ENCODE measurements at places on chromosomes 3 and 15.

GRCh38 chr3:66392512-66392911, 108.3 kb downstream of the LRIG1 start:
- no peak for DNase-seq

GRCh38 chr15:45827275-45827674, 192.4 kb downstream of the SQOR start:
- no peak for DNase-seq

DNA sequence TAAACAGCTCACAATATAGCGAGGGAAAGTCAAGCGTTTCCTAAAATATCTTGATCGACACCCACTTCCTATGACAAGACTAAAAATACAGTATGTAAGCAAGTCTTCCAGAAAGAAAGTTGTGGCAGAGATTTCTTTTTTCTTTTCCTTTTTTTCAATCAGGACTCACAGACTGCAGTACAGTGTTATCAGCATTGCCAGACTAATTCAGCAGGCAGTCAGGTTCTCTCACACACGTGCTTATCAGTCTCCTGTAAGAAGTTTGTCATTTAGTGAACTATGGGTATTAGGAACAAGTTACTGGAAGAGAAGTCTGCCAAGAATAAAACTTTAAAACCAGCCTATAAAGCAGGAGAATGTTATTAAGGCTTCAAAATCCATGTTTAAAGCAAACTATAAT, 32.8 kb upstream of the ZNF385D start:
- DNase-seq = no peak

- DNase-seq = no peak
Measured at GRCh38 chr15:60721707-60722106, 242.8 kb upstream of the ICE2 start.

GRCh38 chr15:33022629-33023028, 171.9 kb downstream of the FMN1 start:
- peak; percentile 55 for DNase-seq

- no peak for DNase-seq
Measured at GRCh38 chr3:115169808-115170207, 22.7 kb upstream of the ZBTB20 start.

DNA sequence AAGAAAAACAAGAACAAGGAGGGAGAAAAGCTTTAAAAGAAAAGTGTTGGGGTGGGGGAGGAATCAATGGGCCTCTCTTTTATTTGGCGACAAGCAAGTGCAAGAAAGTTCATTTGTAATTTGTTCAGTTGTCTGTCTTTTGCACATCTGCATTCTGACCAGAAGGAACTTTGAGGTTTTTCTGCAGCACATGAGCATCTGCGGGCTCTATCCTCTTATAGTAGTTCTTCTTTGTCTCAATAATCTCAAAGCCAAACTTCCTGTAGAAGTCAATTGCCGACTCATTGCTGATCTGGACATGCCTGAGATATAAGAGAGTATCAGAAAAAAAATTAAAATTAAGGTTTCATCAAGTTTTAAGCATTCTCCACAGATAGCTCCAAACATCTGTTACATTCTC, 24.4 kb downstream of the NAA50 start:
- no peak for DNase-seq

DNA sequence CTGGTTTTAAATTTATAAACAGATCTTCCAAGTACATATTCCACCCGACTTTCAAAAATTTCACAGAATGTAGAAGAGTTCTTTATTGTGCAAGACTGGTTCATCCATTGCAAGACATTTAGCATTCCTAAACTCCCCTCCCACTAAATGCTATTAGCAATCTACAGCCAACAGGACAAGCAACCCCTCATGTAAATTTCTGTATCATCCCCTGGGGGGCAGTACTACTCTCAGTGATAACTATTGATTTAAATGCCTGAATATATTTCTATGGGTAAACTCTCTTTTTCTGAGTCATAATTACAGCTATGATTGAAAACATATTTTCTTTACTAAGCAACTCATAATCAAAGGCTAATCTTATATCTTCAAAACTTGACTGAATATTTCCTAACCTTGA, 10.7 kb upstream of the SLC15A2 start:
- peak; percentile 26 for DNase-seq

GRCh38 chr3:153679714-153680113, 441.5 kb upstream of the ARHGEF26 start:
- DNase-seq = no peak

GRCh38 chr3:167843481-167843880, 108.0 kb downstream of the SERPINI1 start:
- DNase-seq = no peak

DNA sequence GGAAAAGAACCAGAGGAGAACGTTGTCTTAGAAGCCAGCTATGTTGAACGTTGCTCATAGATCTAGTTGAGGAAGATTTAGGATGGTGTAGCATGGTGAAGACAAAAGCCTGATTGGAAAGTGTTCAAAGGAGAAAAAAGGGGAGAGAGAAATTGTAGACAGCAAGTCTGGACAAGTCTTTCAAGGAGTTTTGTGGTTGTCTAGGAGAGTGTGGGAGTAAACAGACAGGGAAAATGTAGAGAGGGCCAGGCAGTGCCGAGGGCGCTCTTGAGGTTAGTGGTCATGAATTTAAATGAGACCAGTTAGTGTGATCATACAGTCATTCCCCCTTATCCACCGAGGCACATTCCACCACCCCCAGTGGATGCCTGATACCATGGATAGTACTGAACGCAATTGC, 167.5 kb upstream of the IL12A start:
- DNase-seq = no peak

DNA sequence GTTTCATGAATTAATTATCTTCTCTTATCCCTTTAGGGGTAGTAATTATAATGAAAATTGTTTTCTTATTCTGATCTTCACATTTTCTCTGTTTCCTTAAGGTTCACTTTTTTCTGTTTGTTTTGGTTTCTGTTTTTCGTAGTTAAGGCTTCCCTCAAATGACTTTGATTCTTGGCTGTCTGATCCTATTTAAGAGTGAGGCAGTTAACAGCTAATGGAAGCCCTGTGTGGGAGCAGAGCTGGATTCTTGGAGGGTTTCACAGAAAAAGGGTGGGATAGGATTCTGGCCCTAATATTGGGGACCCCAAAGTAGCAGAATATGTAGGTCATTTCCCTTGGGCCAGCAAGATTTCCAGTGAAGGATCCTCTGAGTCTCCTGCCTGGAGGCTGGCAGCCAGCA, 6.8 kb upstream of the AMOTL2 start:
- no peak for DNase-seq

- no peak for DNase-seq
Measured at GRCh38 chr3:60384341-60384740, 866.9 kb downstream of the FHIT start.

DNA sequence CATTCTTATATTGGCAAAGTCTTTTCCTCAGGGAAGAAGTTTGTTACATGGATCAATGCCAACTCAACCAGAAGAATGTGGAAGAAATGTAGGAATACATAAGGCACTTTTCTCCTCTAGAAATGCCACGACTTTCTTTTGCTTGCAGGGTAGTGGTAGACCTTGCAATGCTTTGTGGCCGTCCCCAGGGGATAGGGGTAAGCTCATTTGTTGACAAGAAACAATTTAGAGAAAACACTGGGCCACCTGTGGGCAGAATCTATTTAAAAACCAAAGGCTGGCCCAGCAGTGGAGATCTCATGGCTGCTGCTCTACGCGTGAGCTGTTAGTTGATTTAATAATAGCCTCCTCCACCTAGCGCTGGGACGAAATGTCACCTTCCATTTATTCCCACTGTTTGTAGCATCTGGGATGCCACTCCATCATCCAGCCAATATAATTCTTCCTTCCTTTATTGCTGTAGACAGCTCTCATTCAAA, 64.6 kb upstream of the PFN2 start:
- DNase-seq = no peak

- DNase-seq = no peak
Measured at GRCh38 chr3:160948273-160948672, 156.9 kb downstream of the B3GALNT1 start.

DNA sequence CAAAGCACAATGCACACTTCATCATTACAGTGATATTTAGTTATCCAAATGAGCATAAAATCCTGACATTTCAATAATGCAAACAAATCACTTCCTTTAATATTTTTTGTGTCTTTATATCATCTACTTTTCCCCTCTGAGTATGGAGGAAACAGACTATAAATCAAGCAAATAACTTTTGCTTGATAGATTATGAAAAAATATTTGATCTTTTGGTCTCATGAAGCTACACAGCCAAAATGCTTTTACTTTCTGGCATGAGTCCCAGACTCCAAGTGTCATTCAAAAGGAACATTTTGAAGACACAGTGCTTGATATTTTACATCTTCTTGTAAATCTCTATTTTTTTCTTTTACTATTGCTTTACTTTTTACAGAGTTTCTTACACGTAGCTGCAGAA, 215.3 kb upstream of the ROBO1 start:
- no peak for DNase-seq

DNA sequence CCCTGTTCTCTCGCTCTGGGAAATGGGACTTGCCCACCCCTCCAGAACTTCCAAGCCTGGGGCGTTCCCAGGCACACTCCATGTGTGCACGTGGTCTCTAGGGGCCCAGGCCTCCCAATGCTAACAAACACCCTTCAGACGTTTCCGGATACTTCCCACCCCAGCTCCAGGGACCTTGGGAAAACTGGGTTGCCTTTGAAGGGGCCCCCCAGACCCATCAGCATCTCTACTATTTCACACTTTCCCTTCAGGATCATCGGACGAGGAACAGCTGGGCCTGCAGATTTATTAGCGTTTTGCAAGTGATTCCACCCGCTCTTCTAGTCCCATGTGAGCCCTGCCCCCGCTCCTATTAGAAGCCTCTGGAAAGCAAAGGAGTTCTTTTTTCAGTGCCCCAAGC, 63.2 kb downstream of the MAGEF1 start:
- DNase-seq = no peak

GRCh38 chr3:126466886-126467610, 8.6 kb downstream of the ZXDC start:
- DNase-seq = no peak

DNA sequence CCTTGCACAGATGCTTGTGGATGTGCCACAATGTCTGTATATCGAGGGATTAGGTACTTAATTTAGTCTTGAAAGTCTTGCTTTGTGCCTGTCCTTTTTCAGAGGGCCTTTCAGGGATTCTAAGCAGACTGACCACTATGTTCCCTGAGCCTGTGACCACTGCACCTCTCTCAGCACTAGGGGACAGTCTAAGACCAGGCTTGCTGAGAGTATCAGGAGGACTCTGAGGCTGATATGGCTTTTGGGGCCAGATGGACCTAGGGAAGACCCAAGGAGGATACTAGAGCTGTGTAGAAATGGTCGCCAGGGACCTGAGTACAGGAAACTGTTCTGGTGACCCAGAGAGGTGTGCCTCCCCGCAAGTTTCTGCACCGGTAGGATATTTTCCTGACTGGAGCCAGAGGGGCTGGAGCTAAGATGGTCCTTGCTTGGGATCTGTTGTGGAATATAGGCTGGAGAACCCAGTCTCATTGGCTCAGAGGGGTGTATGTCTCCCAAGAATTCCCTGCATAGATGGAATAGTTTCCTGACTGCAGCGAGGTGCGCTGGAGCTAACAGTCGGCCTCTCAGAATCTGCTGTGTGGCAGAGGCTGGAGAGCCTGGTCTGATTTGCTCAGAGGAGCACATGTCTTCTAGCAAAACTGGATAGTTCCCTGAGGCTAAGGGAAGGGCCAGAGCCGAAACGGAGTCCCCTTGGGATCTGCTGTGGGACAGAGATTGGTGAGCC, 213.2 kb upstream of the DCBLD2 start:
- DNase-seq = peak; percentile 30

GRCh38 chr3:140854961-140855360, 86.7 kb upstream of the SLC25A36 start:
- DNase-seq = no peak

- DNase-seq = peak; percentile 23
Measured at GRCh38 chr3:195750797-195751520, 30.2 kb downstream of the MUC20 start.

DNA sequence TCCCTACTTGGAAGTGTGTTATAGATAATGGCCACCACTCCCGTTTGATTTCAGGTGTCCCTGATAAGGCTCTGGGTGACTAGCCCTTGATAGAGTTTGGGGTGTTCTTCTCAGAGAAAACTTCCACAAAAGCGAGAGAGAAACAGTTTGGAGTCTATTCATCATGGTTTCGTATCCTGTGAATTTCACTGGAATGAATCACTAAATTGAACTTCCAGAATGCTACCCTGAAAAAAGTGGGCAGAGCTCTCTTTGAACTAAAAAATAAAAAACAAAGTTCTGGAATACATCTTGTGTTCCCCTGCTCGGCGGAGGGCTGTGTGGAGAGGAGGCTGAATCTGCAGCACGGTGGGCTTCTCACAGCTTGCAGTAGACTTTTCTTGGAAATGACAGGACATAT, 52.8 kb upstream of the FAM98B start:
- DNase-seq = no peak

- no peak for DNase-seq
Measured at GRCh38 chr3:125053304-125053699, 2.5 kb downstream of the HEG1 start.

DNA sequence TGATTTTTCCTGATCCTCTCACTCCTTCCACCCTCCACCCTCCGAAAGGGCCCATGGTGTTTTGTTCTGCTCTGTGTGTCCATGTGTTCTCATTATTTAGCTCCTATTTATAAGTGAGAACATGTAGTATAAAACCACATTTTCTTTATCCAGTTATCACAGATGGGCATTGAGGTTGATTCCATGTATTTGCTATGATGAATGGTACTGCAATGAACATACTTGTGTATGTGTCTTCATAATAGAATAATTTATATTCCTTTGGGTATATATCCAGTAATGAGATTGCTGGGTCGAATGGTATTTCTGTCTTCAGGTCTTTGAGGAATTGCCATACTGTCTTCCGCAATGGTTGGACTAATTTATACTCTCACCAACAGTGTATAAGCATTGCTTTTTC, 126.0 kb downstream of the IMPG2 start:
- no peak for DNase-seq

DNA sequence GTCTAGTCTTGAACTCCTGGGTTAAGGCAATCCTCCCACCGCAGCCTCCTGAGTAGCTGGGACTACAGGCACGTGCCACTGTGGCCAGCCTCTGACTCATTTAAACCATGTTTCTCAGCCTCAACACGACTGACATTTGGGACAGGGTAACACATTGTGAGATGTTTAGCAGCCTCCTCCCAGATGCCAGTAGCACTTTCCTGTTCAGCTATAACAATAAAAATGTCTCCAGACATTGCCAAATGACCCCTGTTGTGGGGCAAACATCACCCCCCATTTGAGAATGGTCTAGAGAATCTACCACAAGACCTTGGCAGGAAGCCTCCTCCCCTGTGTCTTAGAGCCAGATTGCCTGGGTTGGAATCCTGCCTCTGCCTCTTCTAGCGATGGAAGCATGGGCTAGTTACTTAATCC, 8.4 kb downstream of the TMEM40 start:
- no peak for DNase-seq

DNA sequence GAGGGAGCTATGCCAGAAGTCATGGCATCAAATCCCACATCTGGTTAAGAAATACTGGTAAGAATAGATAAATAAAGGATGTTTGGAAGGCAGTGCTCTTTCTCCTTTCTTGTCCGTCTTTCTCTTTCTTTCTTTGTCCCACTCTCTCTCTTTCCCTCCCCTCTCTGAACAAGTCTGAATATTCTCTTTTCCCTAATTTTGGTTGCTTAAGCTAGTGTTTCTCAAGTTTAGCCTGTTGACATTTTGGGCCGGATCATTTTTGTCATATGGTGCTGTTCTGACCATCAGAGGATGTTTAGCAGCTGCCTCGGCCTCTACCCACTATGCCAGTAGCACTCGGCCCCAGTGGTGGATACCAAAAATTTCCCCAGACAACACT, 405.3 kb upstream of the C2CD4B start:
- DNase-seq = no peak
